CD8-positive, alpha-beta T cell (primary cell): ENCODE measurements at places on chromosomes 7 and 10.

DNA sequence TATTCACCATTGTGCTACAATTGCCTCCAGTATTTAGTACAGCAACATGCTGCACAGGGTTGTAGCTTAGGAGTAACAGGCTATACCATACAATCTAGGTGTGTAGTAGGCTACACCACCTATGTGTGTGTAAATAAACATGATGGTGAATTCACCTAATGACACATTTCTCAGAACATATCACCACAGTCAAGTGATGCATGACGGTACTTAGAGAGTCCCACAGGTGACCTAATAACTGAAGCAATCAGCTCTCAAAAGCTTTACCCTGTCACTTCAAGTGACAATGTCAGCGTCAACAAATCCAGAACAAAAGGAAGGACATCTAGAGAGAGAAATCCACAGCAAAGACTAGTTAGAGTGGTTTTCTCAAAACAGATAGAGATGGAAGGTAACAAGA is 38.8 kb downstream of the CCNJ start:
- DNase-seq: no peak

DNA sequence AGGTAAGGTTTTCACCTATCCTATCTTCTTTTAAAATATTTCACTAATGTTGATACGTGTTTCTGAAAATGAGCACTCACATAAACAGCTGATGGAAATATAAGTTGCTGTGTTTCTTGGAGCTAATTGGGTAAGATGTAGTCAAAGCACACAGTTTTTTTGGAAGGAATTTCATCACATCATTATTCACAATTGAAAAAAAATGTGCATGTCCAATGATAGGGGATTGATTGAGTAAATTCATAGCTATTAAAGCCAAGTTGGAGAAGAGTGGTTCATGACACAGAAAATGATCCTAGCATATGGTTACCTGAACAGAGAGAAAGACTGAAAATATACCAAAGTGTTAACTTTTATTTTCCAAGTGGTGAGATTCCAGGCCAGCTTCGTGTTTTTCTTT is 29.6 kb downstream of the GLI3 start:
- DNase-seq: no peak

DNA sequence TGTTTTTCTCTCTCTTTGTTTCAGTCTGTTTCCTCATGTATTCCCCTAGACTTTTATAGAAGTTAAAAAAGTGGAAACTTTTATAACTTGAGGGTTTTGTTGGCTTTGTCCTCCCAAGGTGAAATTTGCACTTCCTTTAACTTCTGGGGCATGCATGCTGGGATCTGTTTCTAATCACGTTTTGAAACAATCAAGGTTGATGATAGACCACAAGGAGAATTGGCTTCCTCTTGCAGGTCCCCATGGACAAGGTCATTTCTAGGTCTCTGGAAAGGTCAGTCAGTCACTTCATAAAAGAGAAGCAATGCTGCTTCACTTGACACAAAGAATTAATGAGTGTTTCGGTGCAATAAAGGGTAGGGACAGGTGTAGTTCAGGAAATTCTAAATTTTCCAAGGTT is 811.8 kb upstream of the CELF2 start:
- DNase-seq: no peak

DNA sequence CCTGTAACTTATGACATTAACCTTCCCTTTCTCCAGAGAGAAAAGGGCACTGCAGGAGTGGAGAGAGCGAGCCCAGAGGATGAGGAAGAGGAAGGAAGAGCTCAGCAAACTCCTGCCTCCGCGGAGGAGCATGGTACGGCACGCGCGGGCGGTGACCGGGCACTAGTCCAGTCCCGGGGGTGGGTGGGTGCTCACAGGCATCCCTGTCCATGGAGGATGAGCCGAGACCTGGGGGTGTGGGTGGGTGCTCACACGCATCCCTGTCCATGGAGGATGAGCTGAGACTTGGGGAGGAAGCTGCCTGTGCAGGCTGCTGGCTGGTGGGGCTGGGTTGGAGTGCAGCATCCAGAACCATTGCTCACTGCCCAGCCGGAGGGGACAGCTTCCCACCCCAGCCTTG is 23.8 kb downstream of the LRRC27 start:
- DNase-seq: no peak

DNA sequence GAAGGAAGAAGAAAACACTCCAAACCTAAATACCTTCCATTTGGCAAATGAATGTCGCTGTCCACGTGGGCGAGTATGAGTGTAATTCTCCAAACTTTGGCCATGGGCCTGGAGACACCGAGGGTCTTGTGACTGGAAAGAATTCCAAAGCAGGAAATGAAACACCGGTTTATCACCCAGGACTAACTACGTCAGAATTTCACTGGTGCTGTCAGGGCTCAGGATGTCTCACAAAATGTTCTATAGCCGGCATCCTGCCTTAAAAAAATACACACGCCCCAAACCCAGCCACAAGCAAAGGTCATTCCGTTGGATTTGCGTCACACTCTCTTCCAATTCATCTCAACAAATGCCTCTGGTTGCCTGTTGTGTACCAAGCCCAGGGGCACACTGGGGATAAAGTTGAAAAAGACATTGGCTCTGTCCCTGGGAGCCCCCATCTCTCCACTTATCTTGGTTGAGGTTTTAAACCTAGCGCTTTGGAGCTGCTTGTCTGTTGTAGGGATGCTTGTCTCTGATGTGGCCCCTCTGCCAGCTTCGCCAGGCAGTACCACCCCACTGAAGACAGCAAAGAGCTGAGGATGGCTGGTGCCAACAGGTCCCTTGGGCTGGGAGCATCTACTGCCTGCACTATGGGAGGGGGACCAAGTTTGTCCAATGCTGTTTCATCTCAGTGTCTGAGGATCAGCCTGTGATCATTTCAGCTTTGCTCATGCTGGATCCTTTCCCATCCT is 31.2 kb downstream of the GSTO2 start:
- no peak for DNase-seq

DNA sequence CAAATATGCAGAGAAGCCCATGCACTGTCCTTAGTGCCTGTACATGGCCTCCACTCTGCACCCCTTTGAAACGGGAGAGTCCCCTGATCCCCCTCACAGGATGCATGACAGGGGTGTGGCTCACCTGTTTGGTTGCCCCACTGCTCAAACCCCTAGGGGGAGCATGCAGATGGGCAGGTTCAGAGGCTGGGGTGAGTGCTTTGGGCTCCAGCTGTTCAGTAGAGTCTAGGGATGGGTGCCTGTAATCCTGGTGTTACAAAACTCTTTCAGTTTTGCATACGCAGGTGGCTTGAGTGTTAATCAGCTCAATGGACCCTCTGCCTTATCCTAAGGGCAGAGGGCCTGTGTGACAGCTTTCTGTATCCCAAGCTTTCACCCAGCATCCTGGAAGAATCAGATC is 7.8 kb upstream of the SFTPA1 start:
- DNase-seq: no peak
